ENCODE measurements at places on chromosomes 11 and 22.

DNA sequence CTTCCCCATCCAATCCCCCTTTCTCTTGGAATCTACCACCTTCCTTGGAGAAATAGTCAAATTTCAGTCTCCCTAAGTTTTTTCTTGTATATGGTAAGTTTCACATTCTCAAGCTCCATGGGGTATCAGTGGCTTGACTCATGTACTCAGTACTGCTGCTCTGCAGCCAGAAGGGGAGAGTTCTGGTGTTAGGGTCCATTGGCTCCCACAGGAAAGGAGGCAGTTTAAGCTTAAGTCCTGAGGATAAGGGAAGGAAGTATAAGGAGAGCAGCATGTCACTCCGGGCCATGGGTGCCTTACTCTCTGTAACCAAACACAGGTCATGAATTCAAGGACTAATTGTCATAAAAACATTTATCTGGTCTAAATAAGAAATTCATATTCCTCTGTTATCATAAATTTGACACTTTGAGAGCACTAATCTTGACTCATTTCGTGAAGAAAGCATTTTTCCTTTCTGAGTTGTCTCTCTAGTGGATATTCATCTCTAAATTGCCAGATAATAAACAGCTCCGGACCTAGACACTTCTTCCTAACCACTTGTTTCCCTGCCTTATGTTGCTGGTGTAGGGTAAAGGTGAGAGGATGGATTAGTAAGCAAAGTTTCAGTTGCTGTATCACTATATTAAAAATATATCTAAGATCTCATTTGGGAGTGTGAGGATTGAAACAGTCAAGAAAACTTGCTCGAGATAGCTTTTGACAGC lies 20.1 kb upstream of the SORL1 start:
- DNase-seq, result no peak

- DNase-seq, result no peak
Observed at GRCh38 chr11:131839326-131839725, 468.9 kb downstream of the NTM start.

DNA sequence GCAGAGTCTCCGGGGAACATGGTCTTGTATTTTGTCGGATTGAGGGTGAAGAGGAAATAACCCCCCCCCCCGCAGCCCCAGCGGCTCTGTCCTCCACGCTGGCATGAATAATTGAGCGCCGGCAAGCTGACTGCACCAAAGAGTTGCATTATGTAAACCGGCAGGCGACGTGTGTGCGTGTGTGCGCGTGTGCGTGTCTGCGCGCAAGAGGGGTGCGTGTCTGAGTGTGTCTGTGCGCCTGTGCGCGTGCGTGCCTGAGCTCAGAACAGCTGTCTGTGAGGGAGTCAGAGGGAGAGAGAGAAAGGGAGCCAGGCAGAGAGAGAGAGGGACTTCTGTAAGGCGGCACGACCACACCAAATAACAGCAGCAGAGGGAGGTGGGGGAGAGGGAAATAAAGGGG lies 94.4 kb downstream of the SCN3B start:
- DNase-seq, result no peak

DNA sequence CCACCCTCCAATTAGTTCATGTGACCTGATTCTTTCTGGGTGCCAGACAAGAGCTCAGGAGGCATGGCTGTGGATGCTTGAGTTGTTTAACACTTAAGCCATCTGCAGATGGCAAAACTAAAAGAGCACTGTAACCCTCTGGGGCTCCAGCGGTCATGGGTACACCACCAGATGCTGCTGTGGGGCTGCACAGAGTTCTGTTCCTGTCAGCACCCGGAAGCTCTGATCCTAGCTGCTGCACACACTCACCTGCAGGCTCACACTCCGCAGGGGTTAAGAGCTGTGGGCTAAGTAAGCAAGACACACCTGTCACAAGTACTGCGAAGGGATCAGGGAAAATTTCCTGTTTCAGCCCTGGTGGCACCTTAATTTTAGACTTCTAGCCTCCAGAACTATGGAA lies 307.8 kb downstream of the C11orf87 start:
- DNase-seq, result no peak

GRCh38 chr11:44147751-44148150 lies 52.3 kb downstream of the EXT2 start:
- DNase-seq, result no peak

DNA sequence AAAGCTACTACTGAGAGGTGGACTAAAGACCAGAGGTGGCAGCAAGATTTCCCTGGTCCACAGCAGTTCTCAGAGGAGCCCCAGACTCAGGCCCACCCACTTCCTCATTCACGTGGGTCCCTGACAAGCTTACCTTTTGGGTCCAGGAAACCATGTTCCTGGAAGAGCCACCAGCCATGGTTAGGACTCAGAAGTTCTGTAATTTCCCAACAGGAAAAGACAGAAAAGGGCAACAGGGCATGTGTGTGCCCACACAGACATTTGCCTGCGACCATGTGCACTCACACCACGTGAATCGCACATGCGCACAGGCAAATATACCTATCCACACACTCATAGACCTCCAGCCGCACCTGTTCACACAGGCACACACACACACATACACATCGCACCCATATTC lies 42.9 kb downstream of the LRRC32 start:
- no peak for DNase-seq

- no peak for DNase-seq
Observed at GRCh38 chr22:26897384-26897783, 240.0 kb downstream of the MIAT start.

DNA sequence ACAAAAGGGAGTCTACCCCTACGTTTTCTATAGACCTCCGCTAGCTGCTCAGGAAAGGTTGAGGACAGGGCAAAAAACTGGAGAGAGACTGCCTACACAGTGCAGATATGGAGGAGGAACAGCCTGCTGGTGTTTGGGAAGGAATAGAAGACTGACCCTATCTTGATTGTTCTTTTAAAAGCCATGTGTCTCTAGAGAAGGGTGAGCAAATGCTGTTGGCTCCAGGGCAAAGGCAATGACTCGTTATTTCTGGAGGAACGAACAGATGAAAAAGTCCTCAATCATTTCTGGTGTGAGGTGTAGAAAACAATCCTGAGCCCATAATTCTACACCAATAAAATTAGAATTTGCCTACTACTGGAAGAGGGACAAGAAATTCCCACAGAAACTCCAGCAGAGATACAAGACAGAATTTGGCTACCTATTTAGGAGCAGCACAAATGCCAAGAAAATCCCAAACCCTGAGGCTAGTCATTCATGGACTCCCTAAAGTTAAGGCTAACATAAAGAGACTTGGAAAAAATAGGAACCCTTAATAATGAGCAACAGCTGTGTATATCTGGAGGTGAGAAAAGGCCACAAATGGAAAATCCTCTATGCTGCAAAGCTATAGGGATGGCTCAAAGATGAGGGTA lies 1206.3 kb upstream of the CNTN5 start:
- no peak for DNase-seq

DNA sequence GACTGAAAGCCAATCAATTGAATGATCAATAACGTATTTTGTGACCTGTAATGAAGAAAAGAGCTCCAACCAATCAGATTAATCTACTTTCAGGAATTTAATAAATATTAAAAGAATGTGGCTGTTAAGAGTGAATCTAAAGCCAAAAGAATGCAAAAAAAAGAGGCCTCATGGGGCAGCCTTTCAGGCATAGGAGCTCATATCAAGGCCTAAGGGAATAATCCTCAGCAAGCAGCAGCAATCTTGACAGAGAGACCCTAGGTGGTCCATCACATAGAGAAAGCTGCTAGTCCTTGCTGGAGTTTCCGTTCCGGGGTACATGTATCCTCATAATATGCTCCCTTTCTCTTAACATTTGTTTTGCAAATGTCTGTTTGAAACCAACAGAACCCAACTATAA lies 313.1 kb upstream of the PITPNB start:
- no peak for DNase-seq

DNA sequence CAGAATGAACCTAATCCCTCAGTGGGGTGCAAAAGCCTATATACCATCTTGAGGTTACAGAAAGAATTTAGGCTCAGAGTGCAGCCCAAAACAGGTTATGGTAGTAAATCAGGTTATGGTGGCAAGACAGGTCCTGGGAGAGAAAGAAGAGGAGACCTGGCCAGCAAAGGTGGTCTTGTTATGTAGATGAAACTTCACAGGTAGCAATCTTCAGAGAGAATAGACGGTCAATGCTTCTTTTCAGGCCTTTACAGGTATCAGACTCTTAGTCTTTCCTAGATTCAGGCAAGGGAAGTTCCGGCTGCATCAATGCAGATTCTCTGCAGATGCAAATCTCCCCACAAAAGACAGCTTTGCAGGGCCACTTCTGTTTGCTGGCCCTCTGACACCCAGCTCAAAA lies 45.8 kb upstream of the SORL1 start:
- no peak for DNase-seq

GRCh38 chr11:95353706-95354105 lies 122.7 kb upstream of the SESN3 start:
- DNase-seq, result no peak

GRCh38 chr11:33195462-33196173 lies 34.3 kb upstream of the CSTF3 start:
- DNase-seq, result no peak

DNA sequence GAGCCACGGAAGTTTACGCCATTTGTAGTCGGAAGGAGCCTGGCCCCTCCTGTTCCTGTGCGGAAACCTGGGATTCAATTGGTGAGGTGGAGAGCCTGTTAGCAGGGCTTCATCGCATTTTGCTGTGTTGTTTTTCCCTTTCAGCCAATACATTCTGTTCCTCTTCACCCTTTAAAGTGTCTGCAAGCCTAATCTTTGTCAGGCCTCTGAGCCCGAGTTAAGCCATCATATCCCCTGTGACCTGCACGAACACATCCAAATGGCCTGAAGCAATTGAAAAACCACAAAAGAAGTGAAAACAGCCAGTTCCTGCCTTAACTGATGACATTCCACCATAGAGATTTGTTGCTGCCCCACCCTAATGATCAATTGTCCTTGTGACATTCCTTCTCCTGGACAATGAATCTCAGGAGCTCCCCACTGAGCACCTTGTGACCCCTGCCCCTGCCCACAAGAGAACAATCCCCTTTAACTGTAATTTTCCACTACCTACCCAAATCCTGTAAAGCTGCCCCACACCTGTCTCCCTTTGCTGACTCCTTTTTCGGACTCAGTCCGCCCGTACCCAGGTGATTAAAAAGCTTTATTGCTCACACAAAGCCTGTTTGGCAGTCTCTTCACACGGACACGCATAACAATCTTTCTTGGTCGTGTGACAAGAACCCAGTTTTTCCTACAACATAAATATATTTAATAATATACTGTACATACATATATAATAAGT lies 37.1 kb upstream of the MMP12 start:
- no peak for DNase-seq

DNA sequence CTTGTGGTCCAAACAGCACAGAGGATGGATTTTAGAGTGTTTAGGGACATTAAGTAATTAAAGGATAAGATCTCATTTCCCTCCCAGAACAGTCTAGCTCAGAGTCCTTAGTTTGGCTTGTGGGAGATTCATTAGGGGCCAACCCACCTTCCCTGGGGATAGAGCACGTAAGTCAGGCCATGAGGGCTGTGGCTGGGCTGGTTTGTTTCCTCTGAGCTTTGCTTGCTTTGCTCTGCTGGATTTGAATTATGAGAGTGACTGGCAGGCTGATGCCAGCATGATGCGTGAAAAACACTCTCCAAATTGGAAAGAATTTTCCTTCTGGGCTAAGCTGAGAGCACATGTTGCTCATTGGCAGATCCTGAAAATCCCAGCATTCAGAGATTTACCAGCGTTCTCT lies 84.7 kb upstream of the HEPHL1 start:
- no peak for DNase-seq

DNA sequence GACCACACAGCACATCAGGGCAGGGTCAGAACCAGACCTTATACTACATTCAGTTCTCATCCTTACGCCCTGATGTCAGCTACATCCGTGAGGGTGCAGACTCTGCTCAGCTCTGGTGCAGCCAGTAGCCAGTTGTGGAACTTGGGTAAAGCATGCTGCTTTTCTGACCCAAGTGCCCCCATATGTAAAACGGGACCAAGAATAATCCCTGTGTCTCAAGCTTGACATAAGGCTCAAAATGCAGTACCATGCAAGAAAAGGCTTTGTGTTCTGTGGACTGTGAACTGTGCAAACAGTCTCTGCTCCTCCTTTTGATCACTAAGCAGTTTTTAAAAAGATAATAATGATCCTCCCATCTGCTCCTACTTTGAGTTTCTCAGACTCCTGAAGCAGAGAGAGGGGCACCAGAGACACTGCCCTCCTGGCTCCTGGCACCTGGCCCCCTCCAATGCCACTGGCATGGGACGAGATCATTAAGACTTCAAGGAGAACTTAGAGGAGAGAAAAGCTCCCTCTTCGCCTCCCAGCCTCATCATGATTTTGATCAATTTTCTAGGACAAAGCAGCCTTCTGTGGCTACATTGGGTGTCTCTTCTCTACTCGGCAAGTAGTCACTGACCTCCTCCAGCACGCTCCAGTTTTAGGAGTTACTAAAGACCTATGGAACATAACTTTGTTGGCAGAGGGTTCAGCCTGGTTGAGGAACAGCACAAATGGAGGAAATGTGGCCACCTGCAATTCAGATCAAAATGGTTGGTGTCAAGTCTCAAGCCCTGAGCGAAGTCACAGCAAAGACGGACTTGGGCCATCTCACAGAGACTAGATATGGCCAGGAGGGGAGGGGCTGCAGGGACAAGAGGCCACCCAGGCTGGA lies 23.9 kb downstream of the IL10RA start:
- no peak for DNase-seq

GRCh38 chr22:24236656-24237055 lies 8.2 kb downstream of the GGT5 start:
- no peak for DNase-seq

DNA sequence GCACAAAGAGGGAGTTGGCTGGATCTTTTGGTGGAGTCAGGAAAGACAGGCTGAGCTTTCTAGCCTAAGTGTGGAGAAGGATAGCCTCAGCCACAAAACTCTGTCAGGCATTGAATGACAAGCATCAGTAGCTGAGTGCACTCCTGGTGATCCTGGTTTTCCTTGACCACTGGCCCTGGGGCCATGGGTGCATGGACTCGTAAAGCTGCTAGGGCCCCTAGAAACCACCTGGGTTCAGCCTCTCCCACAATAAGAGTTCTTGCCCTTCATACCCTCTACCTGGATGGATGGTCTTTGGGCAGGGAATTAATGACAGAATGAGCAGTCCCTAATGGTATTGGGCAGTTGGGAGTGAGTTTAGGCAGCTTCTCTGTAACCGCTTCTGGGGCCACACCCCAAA lies 22.9 kb downstream of the TUB start:
- no peak for DNase-seq

Data from activated naive CD8-positive, alpha-beta T cell treated with anti-CD3 and anti-CD28 coated beads, Interleukin-2, amount 50 U/mL, for 16 hours (primary cell).